ENCODE measurements at places on chromosomes 3 and 15.

DNA sequence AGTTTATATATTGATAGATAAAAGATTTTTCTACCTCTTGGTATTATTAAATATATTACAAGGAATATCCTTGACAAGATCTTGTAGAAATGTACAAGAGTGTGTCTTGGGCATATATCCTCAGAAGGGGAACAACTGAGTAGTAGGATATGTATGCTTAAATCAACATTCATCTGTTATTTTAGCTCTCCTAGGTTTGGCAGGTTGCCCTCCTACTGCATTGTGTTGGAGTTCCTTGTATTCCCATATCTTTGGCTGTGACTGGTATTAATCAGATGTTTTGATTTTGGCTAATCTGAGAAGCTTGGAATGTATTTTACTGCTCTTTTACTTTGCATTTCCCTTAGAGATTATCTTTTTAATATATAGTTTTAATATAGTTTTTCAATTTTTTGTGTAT, 4.6 kb downstream of the MYRIP start:
- no peak for DNase-seq

GRCh38 chr3:125232401-125232800, 19.9 kb upstream of the SLC12A8 start:
- no peak for DNase-seq

DNA sequence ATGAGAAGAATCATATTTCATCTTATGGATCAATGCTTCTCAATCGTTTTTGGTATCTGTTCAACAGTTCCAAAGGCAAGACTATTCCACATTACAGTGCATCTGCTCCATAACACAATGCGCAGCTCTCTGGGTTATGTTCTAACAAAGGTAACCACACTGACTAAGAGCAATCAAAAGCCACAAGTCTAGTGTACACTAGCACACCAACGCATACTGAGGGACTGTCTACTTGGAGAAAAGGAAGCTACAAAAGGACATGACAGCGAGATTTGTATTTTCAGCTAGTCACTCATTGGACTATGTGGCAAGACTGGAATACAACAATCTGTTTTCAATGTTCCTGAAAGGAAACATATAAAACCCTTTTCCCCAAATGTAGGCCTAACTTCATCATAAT, 35.8 kb downstream of the SETD2 start:
- no peak for DNase-seq

DNA sequence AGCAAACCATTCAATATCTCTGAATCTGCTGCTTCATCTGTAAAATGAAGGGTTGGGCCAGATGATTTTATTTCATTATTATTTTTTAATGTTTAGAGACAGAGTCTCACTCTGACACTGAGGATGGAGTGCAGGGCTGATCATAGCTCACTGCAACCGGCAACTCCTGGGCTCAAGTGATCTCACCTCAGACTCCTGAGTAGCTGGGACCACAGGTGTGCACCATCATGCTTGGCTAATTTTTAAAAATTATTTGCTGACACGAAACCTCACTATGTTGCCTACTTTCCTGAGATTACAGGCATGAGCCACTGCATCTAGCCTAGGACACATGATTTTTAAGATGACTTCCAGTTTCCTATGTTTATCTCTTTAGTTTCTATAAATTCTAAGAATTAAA, 105.8 kb downstream of the P3H2 start:
- DNase-seq: no peak

GRCh38 chr3:72947715-72948490, 48.7 kb upstream of the PPP4R2 start:
- no peak for DNase-seq

GRCh38 chr15:71314956-71315537, 199.8 kb downstream of the THSD4 start:
- no peak for DNase-seq

DNA sequence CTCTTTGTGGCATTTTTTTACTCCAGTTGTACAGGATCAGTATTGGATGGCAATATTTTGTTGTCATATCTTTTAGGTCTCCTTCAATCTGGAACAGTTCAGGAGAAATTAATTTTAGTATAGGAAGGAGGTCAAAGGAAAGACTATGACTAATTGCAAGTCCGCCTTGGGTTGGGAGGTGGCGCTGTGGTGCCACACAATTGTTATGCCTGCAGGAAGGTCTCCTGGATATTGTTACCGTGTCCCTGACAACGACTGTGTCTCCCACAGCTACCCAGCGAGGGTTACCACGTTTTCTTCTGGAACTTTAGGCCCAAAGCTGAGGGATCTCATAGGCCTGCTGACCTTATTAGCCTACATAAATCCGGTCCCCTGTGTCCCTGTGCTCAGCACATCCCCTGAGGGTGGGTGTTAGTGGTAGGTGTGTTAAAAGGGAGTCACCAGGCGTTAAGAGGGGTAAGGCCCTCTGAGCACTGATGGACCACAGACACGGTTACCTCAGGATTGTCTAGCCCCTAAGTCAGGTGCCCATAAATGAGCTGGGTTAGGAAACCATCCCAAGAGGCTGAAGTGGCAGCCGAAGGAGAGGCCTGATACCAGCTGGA, 31.5 kb downstream of the KCNAB1 start:
- peak; percentile 57 for DNase-seq
